ENCODE measurements at places on chromosomes 5 and 9. TPM values are rescaled to one million over a fixed set of nuclear protein-coding genes. Genes with fewer than 3 reads are reported as not detected.

The PTPRD gene
- 34.2 TPM for total RNA-seq

- H3K27me3 ChIP-seq: no peaks in the 10 kb centered on the region
- no peak overlapping the region for H3K27ac ChIP-seq
- no peaks in the 10 kb centered on the region for H3K4me1 ChIP-seq
Observed at GRCh38 chr9:126955811-126956210, 41.2 kb downstream of the RALGPS1 start.

The ZNF366 gene
- 1.0 TPM for total RNA-seq

The NADK2 gene
- total RNA-seq: 178 TPM

- no peak overlapping the region for H3K27ac ChIP-seq
- no peaks in the 10 kb centered on the region for H3K27me3 ChIP-seq
- H3K36me3 ChIP-seq: no peaks in the 10 kb centered on the region
- no peak overlapping the region for H3K4me3 ChIP-seq
Observed at GRCh38 chr5:59021286-59021673, 438.4 kb downstream of the RAB3C start.

- no peak overlapping the region for H3K27ac ChIP-seq
- no peak for DNase-seq
- no peaks in the 10 kb centered on the region for H3K4me1 ChIP-seq
- no peaks in the 10 kb centered on the region for H3K27me3 ChIP-seq
- no peak overlapping the region for H3K4me3 ChIP-seq
- H3K36me3 ChIP-seq: peaks cover 42% of the 10 kb centered on the region
Observed at GRCh38 chr5:37054391-37054790, 177.8 kb downstream of the NIPBL start.

Measured in liver (tissue), 10 donors.